Activated CD8-positive, alpha-beta memory T cell treated with anti-CD3 and anti-CD28 coated beads for 48 hours (primary cell): ENCODE measurements at places on chromosomes 2 and 18.

- DNase-seq: no peak
These were observed 5.7 kb downstream of the CCT7 start for GRCh38 chr2:73239776-73240175.

DNA sequence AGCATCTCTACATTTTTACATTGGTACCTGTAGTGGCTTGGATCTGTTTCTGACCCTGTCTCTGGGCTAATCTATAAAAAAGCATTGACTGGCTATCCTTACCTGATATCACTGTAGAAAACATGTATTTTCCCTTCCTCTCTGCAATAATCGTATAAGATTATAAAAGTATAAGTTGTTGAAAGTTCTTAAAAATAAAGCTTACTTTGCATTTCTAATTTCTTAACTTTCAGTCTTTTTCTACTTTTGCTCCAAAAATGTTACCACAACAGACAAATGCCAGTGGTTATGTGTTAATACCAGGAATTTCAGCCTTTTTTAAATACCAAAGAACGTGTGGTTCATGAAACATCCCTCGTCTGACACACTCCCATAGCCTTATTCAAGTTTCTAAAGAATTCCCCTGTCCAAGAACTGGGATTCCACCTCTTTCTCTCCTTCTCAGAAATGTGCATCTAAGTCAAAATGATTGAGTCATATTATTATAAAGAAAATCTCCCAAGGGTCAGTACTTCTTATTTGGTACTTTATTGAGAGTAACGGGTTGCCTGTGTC lies 28.5 kb upstream of the ACKR3 start:
- DNase-seq: no peak

GRCh38 chr2:106965611-106966010 lies 79.6 kb upstream of the ST6GAL2 start:
- DNase-seq: no peak

DNA sequence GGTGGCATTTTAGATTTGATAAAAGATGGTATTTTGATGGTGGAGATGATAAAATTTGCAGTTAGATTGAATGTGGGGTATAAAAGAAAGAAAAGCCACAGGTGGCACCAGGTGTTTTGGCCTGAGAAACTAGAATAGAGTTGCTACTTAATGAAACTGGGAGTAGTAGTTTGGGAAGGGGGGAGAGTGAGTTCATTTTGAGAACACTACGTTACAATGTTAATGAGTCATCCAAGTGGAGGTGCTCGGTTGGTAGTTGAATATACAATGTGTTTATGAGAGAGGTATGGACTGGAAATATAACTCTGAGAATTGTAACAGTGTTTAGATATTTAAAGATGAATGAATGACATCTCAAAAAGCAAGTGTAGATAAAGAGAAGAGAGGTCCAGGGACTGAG lies 26.4 kb downstream of the EPG5 start:
- DNase-seq: no peak

DNA sequence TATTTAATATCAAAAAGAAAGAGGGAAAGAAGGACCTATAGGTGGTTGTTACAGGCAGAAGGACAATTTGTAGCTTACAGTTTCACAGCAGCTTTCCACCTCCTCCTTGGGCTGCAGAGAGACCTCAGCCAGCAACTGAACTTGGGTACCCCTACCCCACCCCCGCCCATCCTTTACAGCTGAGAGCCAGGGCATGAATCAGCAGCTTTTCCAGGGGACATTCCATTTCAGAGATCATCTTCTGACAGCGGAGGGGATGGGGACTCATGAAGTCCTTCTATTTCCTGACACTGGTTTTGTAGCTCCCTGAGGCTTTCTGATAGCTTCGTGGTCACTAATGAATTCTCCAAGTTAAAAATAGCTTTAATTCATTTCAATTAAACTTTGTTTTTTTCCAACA lies 96.4 kb downstream of the ITGB1BP1 start:
- no peak for DNase-seq

GRCh38 chr2:45822272-45822630 lies 170.8 kb downstream of the PRKCE start:
- DNase-seq: no peak

- DNase-seq: no peak
These were observed 271.8 kb upstream of the TFPI start for GRCh38 chr2:187826023-187826422.

- no peak for DNase-seq
These were observed 217.8 kb upstream of the ARL4C start for GRCh38 chr2:234714711-234715110.

GRCh38 chr2:74528600-74529356 lies 728 bp downstream of the AUP1 start:
- DNase-seq: no peak

GRCh38 chr2:113209011-113209645 lies 35.4 kb downstream of the PSD4 start:
- DNase-seq: no peak

DNA sequence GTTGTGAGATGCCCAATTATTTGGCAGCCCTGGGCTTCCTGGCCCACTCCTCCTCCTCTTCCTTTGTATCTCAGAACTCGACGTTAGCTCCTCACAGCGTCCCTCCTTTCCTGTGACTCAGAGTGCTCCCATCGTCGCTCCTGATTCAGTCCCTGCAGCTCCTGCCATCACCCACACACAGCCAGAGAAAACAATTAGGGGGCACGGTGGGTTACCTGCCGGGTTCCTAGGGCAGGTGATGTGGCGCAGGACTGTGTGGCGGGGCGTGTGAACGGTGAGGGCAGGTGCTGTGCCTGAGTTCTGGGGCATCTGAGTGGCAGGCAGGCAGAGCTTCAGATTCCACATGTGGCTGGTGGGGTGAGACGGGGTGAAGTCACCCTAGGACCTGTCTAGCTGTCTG lies 42.6 kb downstream of the GLI2 start:
- DNase-seq: no peak

- no peak for DNase-seq
These were observed 2.7 kb upstream of the MTLN start for GRCh38 chr2:110215091-110215490.

DNA sequence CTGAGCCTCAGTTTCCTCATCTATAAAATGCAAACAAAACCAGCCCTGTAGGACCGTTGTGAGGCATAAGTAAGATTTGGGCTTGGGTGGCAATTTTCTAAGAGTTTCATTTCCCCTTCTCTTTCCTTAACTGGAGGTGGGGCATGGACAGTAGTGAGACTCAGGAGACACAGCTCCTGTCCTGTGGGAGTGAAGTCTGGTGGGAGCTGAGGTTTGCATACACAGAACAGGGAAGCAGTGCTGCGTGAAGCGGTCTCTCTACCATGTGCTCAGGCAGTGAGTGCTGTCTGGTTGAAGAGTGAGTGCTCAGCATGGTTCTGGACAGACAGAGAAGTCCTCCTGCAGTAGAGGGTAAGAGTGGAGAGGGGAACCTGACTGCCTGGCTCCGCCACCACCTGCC lies 62.3 kb upstream of the MCFD2 start:
- DNase-seq: no peak

DNA sequence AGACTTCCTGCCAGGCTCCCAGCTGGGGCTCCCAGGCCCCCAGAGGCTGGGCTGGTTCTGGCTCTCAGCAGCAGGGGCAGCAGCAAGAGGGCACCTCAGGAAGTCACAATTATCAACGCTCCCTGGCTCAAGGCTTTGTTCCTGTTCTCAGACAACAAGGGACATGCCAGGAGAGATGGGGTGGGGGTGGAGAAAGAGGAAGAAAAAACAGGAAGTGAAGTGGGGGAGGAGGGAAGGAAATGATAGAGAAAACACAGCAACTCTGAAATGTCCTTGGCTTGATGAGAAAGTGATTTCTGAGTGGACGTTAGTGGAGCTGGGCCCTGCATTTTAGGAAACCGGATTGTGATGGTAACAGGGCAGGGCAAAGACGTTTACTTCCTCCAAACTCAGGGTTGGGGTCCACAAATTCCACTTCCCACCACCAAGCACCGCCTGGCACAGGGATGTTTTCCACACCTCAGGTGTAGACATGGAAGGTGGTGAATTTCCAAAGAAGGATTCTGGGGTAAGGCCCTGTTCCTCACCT lies 40.4 kb downstream of the CYRIA start:
- no peak for DNase-seq

DNA sequence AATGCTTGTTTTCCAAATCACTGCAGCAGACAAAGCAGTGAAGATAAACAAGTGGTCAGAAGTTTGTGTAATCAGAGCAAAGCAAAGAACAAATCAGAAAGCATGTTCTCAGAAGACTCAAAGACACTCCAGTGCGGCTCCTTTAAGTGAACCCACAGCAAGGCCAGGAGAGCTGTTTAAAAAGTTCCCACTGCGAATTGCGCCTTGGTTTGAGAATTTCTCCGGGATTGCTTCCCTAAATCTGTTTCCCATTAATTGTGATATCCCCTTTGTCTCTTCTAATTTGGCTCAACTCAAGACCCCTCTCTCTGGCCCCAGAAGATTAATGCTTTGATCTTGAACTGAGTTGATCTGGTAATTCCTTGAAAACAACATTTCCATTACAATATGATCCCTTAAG lies 122.4 kb upstream of the BCL2L11 start:
- no peak for DNase-seq

DNA sequence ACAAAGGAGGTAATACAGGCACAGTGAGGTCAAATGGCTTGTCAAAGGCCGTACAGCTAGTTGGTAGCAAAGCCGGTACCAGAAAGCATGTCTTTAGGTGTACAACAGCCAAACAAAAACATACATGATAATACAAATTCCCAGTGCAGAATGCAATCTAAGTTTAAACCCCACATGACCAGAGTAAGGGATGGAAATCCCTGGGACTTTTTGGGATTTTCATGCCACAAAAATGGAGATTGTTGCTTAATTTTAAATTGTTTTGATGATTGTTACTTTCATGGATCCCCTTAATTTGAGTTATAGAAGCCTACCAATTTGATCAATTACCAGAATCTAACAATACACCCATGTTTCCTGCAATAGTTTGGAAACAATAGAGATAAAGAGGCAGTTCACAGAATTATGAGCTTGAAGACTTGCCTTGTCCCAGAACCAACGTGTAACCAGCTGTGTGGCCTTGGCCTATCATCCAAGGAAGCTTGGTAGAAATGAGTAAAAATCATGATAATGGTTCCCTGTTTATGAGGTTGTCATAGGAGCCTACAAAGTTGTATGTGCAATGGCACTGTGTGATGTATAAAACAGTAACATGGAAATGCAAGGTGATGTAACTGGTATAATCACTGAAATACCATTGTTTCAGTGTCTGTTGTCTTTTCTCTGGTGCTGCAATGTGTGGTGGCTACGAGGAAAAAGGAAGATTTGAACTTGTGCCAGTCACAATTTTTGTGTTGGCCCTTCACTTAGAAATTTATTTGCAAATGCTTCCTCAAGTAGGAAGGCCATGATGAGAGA lies 85.3 kb downstream of the ZEB2 start:
- DNase-seq: no peak

DNA sequence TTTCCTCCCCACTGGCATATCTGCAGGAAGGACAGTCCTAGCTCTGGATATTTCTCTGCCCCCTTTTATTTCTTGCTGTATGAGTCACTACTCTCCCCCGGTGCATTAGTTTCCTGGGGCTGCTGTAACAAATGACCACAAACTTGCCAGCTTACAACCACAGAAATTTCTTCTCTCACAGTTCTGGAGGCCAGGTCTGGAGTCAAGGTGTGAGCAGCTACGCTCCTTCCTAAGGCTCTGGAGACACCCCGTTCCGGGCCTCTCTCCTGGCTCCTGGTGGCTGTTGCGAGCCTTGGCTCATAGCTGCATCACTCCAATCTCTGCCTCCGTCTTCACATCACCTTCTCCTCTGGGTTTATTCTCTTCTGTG lies 34.1 kb downstream of the PTPRM start:
- DNase-seq: no peak

- DNase-seq: no peak
These were observed 197.8 kb downstream of the GBX2 start for GRCh38 chr2:235970204-235971040.

DNA sequence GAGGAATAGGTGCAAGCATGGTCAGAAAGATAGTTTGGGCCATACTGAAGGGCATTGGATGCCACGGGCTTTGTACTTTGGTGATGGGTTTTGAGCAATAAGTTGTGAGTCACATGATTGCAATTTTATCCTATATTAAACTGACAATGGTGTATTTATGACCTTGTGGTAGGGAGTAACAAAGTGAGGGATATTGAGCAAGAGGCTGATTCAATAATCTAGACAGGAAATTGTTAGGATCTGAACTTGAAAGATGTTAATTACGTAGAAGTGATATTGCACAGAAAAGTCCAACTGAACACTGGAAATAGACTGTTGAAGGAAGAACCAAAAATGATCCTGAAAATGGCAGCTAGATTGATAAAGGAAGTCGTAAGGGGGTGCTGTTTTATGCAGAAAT lies 46.6 kb upstream of the TCF4 start:
- DNase-seq: no peak

- DNase-seq: no peak
These were observed 160.7 kb downstream of the RAB3GAP1 start for GRCh38 chr2:135212757-135213156.

- DNase-seq: no peak
These were observed 262.0 kb upstream of the RASGRP3 start for GRCh38 chr2:33214436-33214835.
